Hematopoietic multipotent progenitor cell treated with erythropoietin and hydrocortisone succinate and interleukin-3 and kit ligand, for 6 days (in vitro differentiated cells): ENCODE measurements at places on chromosomes 2 and 18.
A peak's percentile ranks its signal among the peaks of the same experiment; 100 is the strongest.

DNA sequence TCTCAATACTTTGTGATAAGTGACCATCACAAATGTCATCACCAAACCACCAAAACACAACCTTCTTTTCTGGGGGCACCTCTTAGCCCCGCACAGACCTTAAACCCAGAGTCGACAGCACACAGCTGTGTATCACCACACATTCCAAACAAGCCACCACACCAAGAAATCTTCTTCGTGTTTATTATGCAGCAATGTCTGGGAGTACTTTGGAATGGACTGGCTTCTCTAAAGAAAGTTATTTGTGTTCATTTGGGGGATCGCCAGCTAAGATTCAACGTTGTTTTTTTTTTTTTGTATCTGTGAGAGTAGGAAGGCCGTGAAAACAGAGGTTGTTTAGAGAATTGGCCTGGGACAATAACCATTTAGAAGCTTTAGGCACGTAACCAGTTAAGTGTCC is 1.1 kb upstream of the MTA3 start:
- DNase-seq, result no peak

GRCh38 chr2:86225581-86225980 is 26.3 kb downstream of the MRPL35 start:
- peak; percentile 35 for DNase-seq

DNA sequence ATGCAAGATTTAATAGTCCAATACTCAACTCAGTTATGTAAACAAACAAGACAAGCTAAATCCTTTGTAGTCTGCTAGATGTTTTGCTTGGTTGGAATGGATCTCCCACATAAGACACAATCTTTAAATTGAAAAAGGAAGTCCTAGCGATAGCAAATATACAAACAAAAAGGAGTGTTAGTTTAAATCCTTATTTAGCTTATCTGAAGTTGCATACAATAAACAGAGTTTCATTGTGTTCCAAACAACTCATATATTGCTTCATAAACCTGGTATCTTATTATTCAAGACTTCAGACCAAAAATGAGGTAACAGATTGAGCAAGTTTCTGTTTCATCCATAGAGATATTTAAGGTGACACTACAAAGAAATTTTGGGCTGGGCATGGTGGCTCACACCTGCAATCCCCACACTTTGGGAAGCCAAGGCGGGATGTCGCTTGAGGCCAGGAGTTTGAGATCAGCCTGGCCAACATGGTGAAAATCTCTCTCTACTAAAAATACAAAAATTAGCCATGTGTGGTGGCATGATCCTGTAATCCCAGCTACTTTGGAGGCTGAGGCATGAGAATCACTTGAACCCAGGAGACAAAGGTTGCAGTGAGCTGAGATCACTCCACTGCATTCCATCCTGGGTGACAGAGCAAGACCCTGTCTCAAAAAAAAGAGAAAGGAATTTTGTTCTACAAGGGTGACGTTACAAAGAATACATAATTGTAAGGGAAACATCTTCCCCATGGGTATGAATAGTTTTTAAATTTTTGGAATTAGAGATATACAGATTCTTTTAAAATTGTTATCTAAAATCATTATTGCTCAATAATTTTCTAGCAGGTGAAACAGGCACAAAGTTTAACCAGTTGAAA is 150.5 kb upstream of the L3MBTL4 start:
- no peak for DNase-seq

- DNase-seq, result no peak
Measured at GRCh38 chr2:17683981-17684380, 69.6 kb downstream of the SMC6 start.

DNA sequence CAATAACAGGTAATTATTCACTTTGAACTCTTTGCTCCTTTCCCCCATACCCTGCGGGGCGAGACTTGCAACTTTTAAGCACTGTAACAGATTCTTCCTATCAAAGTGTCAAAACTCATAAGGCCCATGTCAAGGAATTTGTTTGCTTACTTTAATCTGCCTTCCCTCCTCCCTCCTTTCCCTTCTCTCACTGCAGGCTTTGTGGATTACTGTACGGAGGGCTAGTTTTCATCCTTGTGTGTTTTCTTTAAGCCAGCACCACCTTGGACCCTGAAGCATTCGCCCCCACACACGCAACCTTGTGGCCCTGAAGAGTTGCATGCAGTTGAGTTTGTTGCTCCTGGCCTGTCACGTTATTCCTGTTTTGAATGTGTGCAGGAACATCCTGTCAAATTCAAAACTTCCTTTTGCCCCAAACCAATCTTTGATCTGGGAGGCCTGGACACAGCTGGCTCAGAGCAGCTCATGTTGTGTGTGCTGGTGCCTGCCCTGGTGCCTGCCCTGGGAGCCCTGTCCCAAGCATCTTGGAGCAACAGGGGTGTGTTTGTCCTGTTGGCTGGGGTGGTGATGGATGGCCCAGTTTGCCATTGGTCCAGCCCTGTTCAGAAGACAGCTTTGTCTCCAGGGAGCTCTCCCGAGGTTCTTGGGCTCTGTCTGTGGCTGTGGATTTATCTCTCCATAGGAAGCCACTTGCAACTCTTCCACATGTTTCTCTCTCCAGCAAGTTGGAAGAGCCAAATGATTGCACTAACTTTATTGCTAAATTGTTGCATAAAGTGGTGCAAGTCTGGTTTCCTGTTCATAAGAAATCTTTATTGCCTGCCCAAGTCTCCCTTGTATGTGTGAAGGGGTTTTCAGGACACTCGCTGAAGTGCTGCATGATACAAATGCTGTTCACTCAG is 199.6 kb downstream of the VAPA start:
- peak; percentile 4 for DNase-seq

DNA sequence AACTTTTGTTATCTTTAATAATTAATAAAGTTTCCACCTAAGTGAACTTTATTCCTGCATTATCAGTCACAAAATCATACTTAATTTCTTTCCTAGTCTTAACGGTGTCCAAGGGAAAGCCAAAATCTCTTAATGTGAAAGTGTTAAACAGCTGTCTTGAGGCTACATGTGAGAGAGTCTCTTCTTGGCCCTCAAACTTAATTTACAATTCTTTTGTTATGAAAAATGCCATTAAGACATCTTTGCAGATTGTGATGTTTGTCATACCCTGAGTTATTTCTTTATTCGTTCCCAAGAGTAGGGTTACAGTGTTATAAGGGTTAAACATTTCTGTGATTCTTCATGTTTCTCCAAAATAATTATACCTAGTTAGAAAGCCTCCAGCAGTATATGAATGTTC is 64.6 kb downstream of the ANKRD12 start:
- no peak for DNase-seq

DNA sequence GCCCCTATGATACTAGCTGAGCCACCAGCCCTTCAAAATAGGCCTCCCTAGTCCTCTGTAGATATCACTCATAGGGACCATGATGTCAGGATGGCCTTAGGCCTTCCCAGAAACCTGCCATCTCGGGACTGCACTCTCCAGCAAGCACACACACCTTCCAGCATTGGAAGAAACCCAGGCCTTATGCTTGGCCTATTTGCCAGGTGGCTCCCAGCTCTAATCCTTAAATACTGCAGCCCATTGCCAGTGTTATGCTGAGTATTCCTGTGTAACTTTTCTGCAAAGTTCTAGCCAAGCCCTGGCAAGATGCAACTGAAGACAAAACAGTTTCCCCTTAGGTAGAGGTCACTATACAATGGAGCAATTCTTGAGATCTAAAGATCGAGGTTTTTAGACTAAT is 316.5 kb downstream of the SETBP1 start:
- no peak for DNase-seq

- DNase-seq, result no peak
Measured at GRCh38 chr2:98847853-98848252, 88.2 kb downstream of the CRACDL start.

GRCh38 chr2:60992985-60993392 is 24.5 kb upstream of the PEX13 start:
- peak; percentile 51 for DNase-seq

GRCh38 chr18:79394534-79395307 is 1.0 kb upstream of the NFATC1 start:
- peak; percentile 67 for DNase-seq

DNA sequence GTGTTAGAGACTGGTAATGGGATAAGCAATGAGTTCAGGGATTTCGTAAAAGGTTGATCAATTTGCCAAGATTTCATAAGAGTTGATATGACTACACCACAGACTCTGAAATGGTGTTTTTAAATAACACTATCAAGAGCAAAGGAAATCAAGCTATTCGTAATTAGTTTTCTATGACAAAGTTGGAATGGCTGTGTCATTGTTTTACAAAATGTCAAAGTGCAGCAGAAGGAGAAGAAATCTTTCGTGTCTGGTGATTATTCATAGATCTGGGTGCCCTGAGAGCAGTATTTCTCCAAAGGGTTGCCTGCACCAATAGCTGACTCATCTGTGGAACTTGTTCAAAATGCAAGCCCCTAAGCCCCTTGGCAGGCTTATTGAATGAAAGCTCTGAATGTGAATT is 70.1 kb downstream of the NABP1 start:
- no peak for DNase-seq

GRCh38 chr2:119744335-119744939 is 15.3 kb upstream of the PTPN4 start:
- DNase-seq, result no peak

GRCh38 chr2:160602073-160602472 is 108.5 kb upstream of the RBMS1 start:
- no peak for DNase-seq

GRCh38 chr2:202782940-202783558 is 88.5 kb downstream of the ICA1L start:
- DNase-seq, result no peak

DNA sequence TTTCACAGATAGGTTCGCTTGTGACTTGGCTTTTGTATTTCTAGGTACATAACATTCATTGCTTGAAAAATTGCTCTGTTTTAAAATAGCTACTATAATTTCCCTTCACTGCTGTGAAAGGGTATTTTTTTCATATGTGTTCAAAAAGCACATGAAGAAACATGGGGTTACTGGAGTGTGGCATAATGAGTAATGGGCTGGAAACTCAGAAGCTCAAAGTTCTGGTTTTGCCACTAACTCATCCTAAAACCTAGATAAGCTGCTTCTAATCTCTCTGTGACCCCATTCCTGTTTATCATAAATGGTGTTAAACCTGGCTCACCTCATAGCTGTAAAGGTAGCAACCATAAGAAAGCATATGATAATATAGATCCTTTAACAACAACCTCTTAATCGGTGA is 319.3 kb downstream of the PTPRM start:
- no peak for DNase-seq

- DNase-seq, result no peak
Measured at GRCh38 chr2:11237122-11237521, 81.9 kb downstream of the SLC66A3 start.

DNA sequence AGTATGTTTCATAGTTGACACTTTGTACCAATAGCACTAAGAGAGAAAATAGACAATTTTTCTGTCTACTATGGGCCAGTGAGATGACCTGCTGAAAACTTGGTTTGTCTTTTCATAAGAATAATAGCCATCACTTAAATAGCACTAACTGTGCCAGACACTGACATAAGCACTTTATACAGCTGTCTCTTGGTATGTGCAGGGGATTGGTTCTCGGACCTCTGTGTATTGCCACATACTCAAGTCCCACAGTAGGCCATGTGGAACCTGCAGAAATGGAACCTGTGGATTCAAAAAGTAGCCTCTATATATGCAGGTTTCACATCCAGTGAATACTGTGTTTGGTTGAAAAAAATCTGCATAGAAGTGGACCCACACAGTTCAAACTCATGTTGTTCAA is 126.7 kb downstream of the XRCC5 start:
- no peak for DNase-seq

DNA sequence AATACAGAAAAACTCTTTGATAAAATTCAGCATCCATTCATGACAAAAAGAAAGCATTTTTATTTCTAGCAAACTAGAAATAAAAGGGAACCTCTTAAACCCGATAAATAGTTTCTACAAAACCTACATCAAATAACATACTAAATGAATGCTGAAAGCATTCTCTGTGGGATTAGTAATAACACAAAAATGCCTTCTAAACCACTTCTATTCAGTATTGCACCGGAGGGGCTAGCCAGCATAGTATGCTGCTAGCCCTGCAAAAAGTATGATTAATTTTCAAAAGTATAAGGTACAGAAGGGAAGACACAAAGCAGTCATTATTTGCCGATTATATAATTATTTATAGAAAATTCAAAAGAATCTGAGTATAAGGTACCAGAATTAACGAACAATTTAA is 145.2 kb downstream of the DTNB start:
- no peak for DNase-seq

GRCh38 chr2:208978946-208979345 is 444.9 kb upstream of the MAP2 start:
- no peak for DNase-seq

- no peak for DNase-seq
Measured at GRCh38 chr18:69887256-69887655, 60.4 kb downstream of the CD226 start.

DNA sequence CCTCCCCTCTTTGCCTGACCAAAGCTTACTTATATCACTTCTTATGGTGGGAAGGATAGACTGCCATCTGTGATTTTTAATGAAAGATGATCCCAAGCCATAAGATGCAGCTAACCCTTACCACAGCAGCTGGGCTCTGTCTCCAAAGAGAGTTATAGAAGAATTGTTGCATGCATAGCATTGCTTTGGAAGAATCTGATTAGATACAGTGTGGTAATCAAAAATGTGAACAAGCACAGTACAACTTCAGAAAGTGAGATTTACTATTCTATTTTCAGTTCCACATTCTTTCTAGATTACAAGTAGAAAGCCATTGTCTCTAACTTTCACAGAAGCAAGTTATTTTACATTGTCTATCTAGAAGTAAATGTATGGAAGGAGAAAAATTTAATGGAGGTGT is 129.0 kb upstream of the ACVR2A start:
- no peak for DNase-seq
